ENCODE measurements at places on chromosomes 2 and 18.

GRCh38 chr2:232908695-232909094 is 38.6 kb downstream of the SNORC start:
- DNase-seq, result no peak

- no peak for DNase-seq
Observed at GRCh38 chr2:60100034-60100433, 453.4 kb downstream of the BCL11A start.

DNA sequence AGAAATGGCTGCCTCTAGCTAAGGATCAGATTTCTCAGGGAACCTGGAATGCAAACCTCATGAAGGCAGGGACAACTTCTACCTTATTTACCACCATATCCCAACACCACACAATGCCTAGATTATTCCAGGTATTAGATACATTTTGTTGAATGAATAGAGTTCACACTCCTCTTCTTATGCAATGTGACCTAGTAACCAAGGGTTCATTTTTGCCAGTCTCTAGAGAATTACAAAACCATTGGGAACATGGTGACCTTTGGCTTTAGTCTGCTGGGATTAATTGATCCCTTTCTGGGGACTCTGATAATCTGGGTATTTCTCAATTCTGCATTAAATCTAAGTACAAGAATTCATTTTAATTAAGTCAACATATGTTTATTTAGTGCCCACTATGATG is 35.2 kb upstream of the SERTAD2 start:
- no peak for DNase-seq

- no peak for DNase-seq
Observed at GRCh38 chr18:59730896-59731295, 33.7 kb upstream of the CCBE1 start.

DNA sequence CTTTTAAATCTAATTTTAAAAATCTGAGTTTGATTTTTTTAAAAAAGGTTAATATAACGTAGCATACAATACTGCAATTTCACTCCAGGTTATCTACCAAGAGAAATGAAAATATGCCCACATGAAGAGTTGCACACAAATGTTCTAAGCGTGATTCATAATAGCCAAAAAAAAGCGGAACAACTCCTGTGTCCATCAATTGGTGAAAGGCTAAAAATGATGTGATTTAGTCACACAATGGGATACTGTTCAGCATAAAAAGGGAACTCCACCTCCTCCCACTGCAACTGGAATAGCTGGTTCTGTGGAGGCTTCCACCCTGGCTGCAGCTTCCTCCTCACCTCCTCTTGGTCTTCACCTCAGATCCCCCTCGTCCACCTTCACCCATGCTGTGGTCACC is 132.8 kb downstream of the PIK3C3 start:
- DNase-seq, result no peak

GRCh38 chr2:220081171-220081570 is 453.7 kb downstream of the SLC4A3 start:
- no peak for DNase-seq

- no peak for DNase-seq
Observed at GRCh38 chr18:76847916-76848315, 25.6 kb downstream of the ZNF236 start.

GRCh38 chr2:158740127-158740526 is 55.0 kb upstream of the DAPL1 start:
- DNase-seq, result no peak

DNA sequence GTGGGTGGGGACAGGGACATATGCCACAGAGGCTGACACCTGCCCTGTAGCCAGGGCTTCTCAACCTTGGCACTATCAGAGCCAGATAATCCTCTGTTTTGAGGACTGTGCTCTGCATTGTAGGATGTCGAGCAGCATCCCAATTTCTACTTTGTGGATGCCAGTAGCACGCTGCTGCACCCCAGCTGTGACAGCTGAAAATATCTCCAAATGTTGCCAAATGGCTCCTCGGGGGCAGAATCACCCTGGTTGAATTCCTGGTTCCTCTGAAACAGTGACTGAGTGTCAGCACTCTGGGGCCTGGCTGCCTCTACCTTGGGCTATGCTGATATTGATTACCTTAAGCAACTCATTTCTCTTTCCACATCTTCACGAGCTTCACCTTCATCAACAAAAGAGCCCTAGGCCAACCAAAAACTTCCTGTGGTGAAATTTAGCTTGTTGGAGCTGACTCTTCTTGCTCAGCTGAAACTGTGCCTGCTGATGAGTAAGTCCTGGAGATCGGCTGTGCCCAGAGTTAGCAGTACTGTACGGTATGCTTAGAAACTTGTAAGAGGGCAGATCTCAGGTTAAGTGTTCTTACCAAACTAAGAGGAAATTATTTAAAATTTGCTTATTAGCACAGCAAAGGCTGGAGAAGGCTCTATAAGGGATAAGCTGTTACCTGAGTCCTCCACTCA is 138.1 kb downstream of the SEPTIN10 start:
- peak; percentile 17 for DNase-seq

DNA sequence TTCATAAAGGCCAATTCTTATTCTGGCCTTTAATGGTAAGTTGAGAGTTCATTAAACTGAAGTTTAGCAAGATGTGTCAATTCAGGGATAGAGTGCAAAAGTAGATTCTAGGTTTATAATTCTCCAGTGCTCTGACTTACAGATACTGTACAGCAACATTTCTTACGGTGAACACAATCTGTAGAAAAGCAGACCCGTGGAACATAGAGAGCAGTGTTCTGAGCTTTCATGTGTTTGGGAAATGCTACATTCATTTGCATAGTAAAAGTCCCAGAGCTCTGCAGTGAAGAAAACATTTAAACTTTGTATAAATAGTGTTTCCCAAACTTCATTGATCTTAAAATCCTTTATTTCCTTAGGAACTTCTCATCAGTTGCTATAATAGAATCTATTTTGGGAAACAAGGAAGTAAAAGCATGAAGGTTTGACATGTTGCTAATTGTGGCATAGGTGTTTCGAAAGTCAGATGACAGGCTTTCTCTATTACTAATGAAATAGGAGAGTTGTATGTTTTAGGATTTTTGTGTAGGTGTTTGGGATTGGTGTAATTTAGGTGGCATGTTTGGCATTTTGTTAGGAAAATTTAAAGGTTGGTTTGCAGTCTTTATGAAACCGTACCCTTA is 138.2 kb downstream of the ASXL3 start:
- no peak for DNase-seq

DNA sequence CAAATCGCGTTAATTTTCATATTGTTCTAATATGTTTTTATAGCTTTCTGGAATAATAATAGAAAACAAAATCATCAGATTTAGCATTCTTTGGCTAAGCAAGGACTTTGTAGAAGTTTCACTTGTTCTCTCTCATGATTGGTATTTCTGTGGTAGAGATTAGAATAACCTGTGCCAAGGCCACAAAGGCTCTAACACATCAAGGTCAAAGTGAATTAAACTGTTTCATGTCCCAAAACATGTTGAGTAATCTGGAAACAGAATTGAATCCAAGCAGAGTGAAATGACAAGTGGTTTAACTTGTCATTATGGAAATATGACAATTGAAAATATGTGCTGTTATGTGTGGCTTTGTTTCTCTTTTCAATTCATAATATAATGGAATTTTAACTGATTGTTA is 617.4 kb downstream of the CCDC85A start:
- no peak for DNase-seq

DNA sequence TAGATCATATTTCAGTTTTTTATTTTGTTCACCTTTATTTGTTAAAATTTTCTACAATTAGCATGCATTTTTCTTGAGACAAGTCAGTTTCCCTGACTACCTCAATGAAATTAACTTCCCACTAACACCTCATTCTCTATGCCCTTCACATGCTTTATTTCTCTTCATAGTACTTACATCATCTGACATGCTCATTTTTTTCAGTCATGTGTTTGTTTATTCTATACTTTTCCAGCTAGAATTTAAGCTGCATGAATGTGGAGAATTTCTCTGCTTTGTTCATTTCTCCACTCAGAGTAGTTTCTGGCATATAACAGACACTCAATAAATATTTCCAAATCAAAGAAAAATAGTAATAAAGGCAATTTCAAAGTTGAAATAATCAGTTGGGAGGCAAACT is 78.9 kb upstream of the SCN7A start:
- no peak for DNase-seq

- no peak for DNase-seq
Observed at GRCh38 chr2:120949027-120949956, 213.6 kb downstream of the GLI2 start.

DNA sequence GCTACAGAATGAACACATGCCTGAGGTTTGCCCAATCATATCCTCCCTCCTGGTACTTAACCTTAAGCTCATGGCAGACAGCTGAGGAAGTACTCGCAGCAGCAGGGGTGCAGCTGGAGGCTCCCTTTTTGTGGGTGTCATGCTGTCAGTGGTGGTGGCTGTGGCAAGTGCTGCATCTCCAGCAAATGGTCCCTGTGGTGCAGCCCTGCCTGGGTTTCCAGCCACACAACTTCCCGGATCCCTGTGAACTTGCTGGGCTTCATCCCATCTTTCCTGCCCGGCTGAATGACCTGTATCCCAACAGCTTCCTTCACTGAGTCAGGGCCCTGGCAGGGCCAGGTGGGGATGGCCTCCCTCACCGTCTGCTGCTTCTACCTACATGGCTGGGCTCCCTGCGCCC is 5.0 kb downstream of the TMEM185B start:
- DNase-seq, result no peak

GRCh38 chr2:146623771-146624170 is 1221.1 kb upstream of the ACVR2A start:
- DNase-seq, result no peak

DNA sequence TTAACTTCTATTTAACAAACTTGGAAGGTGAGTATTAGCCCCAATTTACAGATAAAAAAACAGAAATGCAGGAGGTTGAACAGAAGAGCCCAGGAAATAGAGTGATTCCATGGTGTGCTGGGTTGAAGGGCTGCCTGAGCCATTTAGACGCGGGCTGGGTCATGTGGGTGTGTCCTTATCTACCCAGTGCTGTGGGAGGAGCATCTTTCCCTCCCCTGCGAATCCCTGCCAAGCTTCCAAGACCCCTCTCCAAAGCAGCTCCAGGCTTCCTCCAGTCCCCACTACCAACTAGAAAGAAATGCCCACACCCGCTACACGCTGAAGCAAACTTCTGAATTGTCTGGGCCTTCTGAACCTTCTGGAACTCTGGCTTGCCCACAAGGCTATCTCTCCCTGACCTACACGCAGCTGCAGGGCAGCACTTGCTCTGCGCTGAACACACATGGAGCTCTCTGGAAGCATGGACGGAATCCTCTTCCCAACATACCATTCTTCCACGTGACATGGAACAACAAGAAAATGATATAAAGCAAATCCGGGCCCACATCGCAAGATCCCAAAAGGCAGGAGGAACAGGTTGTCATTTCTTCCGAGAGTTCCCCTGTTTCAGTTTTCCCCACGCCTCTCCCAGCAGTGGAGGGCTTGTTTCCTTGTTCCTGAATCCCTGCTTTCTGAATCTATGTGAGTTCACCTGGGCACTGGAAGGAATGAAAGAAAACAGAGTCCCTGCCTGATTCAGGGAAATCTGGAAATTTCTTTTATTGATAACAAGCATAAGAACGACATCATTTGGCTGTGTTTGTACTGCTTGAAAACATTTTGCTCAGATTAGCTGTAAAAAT is 562.7 kb upstream of the ID2 start:
- DNase-seq, result no peak

DNA sequence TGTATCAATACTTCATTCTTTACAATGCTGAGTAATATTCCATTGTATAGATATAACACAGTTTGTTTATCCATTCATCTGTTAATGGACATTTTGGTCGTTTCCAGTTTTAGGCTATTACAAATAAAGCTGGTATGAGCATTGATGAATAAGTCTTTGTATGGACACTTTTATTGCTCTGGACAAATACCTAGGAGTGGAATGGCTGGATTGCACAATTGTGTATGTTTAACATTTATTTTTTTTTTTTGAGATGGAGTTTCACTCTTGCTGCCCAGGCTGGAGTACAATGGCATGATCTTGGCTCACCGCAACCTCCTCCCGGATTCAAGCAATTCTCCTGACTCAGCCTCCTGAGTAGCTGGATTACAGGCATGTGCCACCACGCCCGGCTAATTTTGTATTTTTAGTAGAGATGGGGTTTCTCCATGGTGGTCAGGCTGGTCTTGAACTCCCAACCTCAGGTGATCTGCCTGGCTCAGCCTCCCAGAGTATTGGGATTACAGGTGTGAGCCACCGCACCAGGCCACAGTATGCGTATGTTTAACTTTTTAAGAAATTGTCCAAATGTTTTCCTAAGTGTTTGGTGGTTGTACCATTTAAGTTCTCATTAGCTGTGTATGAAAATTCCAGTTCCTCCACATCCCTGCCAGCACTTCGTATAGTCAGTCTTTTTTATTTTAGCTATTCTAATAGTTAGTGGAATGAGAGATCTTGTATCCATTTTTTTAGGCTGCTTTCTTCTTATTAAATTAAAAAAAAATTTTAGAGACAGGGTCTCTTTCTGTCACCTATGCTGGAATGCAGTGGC is 194.9 kb upstream of the HAAO start:
- DNase-seq, result no peak

DNA sequence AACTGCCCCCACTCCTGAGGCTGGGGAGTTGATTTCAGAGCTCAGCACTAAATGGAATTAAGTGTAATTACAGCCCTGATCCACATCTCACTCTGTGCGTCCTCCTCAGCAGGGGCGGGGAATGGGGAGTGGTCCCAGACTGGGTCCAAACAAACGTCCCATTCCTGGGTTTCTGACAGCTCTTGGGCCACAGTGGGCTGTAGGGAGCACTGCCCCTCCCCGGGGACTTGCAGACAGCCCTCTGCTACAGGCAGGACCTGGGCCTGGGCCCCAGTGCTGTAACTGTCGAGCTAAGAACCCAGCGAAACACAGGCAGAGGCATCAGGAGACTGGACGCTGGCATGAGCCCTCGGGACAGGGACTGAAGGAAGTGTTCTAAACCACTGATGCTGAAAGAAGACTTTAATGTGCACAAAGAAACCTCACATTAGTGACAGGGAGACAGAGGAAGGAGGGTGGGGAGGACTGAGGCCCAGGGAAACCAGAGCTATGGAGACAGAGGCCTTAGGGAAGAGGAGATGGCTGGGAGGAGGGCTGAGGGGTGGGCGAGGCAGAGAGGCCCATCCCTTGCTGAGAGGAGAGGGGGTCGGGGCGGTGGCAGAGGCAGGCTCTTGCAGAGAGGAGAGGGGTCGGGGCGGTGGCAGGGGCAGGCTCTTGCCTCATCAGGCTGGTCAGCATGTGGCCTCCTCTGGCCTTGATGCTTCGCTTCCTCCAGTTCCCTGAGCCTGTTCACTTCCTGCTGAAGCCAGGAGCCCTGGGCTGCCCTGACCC is 5.8 kb upstream of the SEMA4C start:
- DNase-seq, result no peak

DNA sequence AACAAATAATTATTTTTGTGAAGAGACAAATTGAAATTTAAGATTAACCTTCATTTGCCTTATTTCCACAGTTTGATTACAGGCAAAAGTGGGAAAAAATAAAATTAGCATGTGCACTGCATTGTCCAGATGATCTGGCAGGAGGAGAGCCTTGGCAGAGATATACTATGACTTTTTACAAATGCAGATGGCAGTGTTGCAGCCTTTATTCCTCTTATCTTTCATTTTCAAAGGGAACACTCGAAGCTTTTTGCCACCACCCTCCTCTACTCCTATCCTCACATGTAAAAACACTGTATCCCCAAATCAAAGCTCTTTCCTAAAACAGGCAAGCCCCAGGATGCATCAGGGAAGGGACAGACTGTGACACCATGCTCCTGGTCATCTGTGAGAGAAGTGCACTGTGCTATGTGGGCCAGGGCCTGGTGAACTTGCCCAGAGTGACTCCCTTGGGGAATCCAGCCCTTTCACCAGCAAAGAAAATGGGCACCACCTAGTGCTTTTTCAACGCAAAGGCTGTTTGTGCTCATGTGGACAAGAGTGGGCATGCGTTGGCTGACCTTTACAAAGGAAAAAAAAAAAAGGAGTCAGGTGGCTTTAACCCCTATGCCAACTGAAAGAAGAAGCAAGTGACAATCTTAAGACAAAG is 74.7 kb upstream of the ETAA1 start:
- no peak for DNase-seq
